ENCODE measurements at places on chromosomes 5 and 9.

GRCh38 chr5:94102849-94103248 lies 361.4 kb upstream of the POU5F2 start:
- no peak for DNase-seq

- peak; percentile 90 for DNase-seq
These were observed 2.2 kb downstream of the ST6GALNAC6 start for GRCh38 chr9:127897193-127897692.

GRCh38 chr9:127283917-127284497 lies 19.4 kb downstream of the GARNL3 start:
- DNase-seq, result no peak

DNA sequence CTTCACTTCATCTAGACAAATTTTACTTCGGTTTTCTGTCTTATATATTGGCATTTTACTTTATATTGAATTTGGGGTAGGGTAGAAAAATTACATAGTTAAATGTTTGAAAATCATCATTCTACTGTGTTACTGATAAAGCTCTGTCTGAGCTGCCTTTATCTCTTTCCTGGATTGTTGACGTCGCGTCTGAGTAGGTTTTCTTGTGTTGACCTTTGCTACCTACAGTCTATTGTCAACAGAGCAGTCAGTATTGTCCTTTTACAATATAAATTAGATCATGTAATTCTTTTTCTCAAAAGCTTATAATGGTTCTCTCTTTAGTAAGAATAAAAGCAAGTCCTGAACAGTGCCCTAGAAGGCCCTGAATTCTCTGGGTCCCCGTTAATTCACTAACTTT lies 128.2 kb downstream of the HACD4 start:
- DNase-seq, result no peak

GRCh38 chr9:2012347-2012746 lies 2.8 kb upstream of the SMARCA2 start:
- DNase-seq, result no peak

DNA sequence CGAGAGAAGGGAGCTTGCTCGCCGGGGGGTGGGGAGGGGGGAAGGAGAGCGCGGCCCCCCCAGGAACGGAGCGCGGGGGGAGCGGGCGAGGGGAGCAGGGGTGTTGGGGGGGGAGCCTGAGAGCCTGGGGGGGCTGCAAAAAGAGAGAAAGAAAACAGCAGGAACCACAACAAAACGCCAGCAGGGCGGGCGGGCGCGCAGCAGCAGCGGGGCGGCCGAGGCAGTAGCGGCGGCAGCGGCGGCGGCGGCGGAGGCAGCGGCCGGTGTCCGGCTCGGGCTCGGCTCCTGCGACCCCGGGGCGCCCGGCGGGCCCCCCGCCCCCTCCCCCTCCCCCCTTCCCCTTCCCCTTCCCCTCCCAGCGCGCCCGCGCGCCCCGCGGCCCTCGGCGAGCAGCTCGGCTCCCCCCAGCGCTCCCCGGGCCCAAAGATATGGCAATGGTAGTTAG lies 1.6 kb downstream of the NR2F1 start:
- DNase-seq, result no peak

DNA sequence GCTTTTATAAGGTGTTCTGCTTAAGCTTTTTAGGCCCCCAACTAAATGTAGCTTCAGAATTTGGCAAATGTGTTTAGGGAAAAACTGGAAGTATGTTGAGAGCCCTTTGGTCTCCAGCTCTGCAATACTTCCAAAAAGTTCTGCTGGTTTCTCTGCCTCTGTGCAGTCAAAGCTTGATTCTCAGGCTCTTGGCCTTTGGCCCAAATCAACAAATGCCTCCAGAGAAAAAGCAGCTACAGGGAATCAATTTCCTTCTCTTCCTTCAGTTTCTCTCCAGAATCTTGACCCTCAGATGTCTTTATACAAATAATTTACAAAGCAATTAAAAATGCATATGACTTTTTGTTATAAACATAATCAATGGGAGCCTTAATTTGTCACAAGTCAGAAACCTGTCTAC lies 235.7 kb downstream of the COMMD10 start:
- DNase-seq, result no peak

GRCh38 chr9:110013064-110013463 lies 194.9 kb downstream of the C9orf152 start:
- DNase-seq, result no peak

- no peak for DNase-seq
These were observed 163.3 kb upstream of the FBN2 start for GRCh38 chr5:128701301-128701700.

- no peak for DNase-seq
These were observed 65.7 kb upstream of the RORB start for GRCh38 chr9:74431467-74431866.

DNA sequence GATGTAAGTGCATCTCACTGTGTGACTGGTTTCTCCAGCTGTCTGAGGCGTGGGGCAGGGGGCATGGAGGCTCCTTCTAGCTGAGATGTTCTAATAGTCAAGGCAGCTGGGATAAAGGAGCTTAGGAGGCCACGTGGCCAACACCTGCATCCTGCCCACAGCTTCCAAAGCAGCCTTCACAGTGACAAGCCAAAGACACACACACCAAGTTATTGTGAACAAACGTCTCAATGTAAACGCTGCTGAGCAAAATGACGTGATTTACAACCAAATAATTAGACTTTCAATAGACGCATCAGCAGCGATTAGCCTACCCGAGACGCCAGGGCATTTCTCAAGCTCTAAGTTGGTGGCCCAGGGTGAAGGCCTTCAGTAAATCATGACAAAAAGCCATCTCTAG lies 23.2 kb upstream of the SLC25A51 start:
- peak; percentile 17 for DNase-seq

DNA sequence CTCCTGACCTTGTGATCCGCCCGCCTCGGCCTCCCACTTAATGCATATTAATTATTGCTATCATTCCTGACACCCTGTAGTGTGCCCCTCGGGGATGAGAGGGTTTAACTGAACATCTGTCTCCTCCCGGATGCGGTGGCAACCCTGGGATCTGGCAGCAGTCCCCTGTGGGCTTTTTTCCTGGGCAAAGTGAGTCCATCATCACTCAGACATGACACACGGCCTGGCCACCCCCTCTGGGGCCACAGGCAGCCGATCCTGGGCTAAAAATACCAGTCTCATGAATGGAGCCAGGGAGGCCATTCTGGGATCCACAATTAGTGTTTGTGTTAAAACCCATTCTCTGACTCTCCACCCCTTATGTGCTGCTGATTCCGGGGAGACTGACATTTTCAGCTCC lies 161.2 kb downstream of the RGS3 start:
- DNase-seq, result no peak

DNA sequence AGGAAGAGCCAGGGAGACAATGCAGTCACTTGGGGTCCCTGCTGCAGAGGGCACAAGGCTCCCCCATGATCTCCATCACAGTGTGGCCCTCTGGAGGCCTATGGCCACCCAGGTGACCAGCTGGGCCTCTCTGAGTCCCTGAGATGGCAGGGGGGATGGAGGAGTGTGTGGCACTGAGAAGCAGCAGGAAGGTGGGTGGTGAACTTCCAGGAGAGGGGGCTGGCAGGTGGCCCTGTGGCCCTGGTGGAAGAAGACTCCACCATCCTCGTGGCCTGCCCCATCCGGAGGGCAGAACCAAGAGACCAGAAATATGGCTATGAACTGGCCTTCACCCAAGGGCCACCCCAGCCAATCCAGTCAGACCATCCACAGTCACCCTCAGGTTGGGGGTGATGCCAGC lies 31.7 kb upstream of the AFAP1L1 start:
- DNase-seq, result no peak

DNA sequence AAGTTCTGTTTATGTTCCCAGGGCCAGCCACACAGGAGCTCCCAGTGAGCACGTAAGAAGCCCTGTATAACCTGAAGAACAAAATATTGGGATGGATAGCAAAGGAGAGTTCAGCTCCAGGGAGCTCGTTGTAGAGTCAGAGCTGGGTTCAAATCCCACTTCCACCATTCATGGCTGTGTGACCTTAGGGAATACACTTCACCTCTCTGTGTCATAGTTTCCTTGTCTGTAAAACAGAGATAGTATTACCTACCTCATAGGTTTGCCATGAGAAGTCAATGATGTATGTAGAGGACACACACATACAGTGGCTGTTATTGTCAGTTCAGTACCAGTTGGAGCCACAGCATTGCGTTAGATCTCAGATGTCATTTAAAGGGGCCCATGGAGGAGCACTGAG lies 67.4 kb downstream of the MACROH2A1 start:
- DNase-seq, result no peak

DNA sequence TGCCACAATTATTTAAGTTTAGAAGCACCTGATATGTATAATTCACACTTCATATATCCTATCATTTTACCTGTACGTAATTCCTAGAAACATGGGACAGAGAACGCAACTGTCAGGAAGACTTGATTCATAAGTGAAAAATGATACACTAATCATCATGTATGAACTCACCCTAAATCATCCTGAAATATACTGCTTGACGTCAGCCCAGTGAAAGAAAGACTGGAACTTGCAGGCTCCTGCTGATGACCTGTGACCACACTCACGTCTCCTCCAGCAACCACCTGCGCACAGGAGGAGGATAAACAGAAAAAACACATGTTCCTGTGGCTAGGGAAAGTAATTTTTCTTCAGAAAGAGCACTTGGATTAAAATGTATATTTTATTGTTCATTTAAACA lies 169.7 kb downstream of the MPDZ start:
- DNase-seq, result no peak

- no peak for DNase-seq
These were observed 46.9 kb upstream of the CEP78 start for GRCh38 chr9:78189001-78189400.

GRCh38 chr9:33234511-33235467 lies 5.2 kb upstream of the SPINK4 start:
- no peak for DNase-seq

DNA sequence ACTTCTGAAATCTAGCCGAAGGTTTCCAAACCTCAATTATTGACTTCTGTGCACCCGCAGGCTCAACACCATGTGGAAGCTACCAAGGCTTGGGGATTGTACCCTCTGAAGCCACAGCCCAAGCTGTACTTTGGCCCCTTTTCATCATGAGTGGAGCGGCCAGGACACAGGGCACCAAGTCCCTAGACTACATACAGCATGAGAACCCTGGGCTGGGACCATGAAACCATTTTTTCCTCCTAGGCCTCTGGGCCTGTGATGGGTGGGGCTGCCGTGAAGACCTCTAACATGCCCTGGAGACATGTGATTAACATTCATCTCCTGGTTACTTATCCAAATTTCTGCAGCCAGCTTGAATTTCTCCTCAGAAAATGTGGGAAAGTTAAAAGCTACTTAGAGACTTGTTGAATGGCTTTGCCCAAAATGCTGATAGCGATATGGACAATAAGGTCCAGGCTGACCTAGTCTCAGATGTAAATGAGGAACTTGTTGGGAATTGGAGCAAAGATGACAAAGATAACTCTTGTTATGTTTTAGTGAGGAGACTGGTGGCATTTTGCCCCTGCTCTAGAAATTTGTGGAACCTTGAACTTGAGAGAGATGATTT lies 34.1 kb upstream of the CPLANE1 start:
- DNase-seq, result no peak

DNA sequence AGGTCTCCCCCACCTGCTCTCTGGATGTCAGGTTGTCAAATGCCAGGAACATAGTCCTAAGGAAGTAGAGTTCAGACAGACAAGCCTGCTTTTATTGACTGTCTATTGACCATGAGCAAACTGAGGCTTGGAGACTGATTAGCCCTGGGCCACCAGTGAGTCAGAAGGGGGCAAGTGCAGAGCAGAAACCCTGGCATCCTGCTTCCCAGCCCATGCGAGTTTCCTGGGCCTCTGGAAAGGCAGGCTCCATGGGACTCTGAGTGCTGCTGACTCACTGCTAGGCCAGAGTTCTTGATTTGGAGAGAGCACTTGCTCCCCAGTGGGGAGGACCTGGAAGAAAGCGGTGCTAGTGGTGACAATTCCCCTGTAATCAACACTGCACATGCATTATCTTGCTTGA lies 2.8 kb upstream of the HBEGF start:
- DNase-seq, result no peak

GRCh38 chr5:3584724-3585531 lies 10.7 kb upstream of the IRX1 start:
- no peak for DNase-seq

DNA sequence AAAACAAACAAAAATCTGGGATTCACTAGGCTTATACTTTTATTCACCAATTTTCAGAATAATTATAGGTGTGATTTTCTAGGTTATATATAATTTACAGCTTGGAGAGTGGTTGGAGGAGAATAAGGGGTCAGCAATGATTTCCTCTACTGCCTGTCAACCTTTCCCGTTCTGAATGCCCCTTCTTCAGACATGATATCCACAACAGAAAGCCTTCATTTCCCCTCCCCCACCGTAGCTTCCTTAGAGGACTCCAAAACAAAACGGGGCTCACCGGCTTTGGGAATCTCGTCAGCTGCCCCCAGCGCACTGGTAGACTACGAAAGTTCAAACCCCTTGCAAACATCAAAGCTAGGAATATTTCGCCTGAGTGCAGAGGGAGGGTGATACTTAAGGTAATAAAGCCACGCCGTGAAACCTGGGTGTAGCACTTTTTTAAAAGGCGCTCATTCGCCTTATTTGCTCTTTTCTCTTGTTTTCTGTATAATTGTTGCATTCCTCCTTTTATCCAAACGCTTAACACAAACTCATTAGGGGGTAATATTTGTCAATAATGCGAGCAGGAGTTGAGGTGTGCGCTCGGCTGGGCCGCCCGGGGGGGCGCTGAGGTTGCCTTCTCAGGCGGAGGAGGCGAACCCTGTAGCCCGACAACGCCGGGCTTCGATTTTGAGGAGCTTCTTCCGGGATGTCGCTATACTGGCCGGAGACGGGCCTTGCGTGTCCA lies 2.4 kb downstream of the OTP start:
- peak; percentile 57 for DNase-seq

DNA sequence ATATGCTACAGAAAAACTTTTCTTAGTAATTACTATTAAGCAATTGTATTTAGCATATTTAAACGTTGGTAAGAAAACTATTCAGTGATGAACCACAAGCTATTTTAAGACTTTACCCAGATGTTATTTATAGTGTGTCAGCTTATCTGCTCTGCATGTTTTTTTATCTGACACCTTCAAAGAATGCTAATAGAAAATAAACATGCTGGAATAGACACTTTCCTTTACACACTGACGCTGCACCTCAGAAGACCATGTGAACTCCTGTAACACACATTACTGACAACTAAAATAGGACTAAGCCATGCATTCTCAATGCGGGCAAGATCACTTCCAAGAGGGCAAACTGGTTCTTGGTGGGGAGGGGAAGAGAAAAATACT lies 38.3 kb downstream of the FNIP1 start:
- DNase-seq, result no peak

DNA sequence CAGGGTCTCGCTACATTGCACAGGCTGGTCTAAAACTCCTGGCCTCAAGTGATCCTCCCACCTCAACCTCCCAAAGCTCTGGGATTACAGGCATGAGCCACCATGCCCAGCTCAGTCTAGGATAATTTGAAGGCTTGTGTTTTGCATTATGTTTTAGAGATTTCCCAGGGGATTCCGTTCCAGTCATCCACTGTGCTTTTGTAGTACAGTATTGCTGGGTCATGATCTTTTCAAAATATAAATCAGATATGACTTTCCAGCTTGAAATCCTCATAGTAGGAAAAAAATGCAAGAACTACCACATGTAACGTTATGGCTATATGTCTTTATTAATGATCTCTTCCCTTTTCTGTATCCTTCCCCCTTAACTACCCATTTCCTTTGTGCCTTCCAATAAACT lies 338.1 kb downstream of the PRELID2 start:
- DNase-seq, result no peak

- no peak for DNase-seq
These were observed 137.9 kb downstream of the KIAA0825 start for GRCh38 chr5:94480486-94480885.
